ENCODE measurements at places on chromosomes 2 and 18.

DNA sequence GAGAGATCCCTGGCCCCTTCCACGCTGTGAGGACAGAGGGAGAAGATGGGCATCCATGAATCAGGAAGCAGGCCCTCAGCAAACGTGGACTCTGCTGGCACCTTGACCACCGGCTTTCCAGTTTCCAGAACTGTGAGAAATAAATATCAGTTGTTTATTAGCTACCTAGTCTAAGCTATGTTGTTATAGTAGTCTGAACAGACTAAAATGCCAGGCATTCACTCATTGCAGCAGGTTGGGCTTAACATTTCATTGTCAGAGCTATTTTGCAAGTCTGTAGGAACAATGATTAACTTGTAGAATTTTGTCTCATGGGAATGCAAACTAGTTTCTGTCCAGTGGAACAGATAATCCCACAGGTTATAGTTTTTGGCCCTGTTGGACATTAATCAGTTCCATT lies 24.8 kb upstream of the TBC1D8 start:
- DNase-seq = peak; percentile 37

DNA sequence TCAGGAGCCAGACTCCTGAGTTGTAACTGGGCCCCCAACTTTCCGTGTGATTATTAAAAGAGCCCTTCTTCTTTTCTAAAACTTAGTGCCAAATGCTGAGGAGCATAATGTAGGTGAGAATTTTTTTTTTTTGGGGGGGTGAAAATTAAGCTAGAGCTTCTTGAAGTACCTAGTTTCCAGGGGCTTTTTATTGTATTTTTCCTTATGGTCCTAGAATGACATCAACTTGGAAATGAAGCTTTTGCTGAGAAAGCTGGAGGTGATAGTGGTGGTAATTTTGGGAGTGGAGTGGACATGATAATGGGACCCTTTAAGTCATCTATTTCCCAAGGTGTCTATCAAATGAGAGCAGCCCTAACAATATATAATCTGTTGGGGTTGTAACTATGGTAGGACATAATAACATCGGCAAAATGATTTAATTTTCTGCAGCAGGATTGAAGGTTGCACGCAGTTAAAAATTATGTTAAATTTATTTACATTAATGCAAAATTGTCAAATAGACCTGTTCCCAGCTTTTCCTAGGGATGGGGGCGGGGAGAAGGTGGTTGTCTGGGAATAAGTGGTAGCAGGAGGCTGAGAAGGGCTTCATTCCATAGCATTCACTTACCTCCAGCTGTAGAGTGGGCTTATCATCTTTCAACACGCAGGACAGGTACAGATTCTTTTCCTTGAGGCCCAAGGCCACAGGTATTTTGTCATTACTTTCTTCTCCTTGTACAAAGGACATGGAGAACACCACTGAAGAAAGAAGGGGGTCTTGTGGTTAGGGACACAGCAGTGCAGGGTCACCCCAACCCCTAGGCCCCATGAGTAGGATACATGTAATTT lies 5.7 kb downstream of the IL1B start:
- no peak for DNase-seq

GRCh38 chr2:195320413-195320973 lies 336.5 kb upstream of the SLC39A10 start:
- DNase-seq = no peak

DNA sequence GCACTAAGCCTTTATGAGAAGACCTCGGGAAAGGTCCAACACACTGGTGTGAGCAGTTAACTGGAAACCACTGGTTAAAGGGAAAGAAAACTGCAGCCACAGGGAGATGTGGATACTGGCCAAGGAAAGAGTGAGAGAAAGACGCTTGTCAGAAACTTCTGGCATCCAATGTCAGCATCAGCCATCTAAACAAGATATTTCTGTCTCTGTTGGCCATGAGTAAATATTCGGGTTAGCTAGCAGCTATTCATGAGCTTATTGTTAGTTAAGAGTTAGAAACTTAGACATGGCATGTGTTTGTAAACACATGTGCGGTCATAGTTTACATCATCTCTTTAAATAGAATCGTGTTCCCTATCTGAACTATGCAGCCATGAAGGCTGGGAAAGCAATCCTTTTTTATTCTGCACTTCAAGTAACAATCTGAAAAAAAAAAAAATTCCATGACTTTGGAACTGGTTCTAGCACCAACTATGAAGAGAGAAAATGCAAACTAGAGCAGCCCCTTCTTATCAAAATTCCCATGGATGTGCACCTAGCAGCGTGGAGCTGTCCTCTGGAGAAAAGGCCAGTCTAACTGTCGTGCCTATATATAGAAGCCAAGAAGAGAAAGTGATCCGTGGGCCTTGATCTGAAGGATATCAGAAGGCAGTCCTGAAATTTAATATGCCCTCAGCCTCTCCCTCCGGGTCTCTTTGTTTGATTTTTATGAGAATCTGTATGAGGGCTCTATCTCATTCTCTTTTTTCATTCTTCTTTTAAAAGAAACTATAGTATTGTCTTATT lies 84.0 kb upstream of the RFX8 start:
- DNase-seq = peak; percentile 80

Data from fibroblast of the aortic adventitia (primary cell).